Astrocyte (in vitro differentiated cells and primary cell): ENCODE measurements at places on chromosomes 5 and 9. TPM values are rescaled to one million over a fixed set of nuclear protein-coding genes. Genes with fewer than 3 reads are reported as not detected.

Gene SYK
- total RNA-seq = 0.07 and 0.41 TPM in 2 replicates

Gene GCNT4
- 9.0 and 9.4 TPM in 2 replicates for total RNA-seq

DNA sequence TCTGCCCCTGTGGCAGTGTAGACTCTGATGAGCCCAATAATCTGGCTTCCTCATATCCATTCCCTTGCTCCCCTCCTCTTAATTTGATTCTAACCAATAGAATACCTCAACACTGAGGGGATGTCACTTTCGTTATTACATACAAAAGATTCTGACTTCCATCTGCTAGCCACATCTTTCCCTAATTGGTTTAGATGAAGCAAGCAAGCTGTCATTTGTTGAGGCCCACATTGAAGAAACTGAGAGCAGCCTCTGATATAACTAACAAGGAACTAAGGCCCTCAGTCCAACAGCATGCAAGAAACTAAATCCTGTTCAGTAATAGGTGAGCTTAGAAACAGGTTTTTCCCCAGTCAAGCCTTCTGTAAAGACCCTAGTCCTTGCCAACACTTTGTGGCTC lies 5.8 kb downstream of the ADAMTS6 start:
- H3K27me3 ChIP-seq = no peaks in the 10 kb centered on the region
- peaks cover 6% of the 10 kb centered on the region for H3K4me1 ChIP-seq
- H3K36me3 ChIP-seq = no peaks in the 10 kb centered on the region

- no peaks in the 10 kb centered on the region for H3K36me3 ChIP-seq
- no peak for DNase-seq
- peaks cover 4% of the 10 kb centered on the region for H3K4me1 ChIP-seq
- H3K27ac ChIP-seq = no peak overlapping the region
- no peaks in the 10 kb centered on the region for H3K27me3 ChIP-seq
Measured at GRCh38 chr9:124217836-124218437, 39.8 kb upstream of the NEK6 start.

GRCh38 chr5:31469886-31470285 lies 62.0 kb downstream of the DROSHA start:
- DNase-seq = no peak
- H3K27me3 ChIP-seq = no peaks in the 10 kb centered on the region

- peak overlapping the region; percentile 90 for H3K4me3 ChIP-seq
- peaks cover 10% of the 10 kb centered on the region for H3K36me3 ChIP-seq
- peaks cover 12% of the 10 kb centered on the region for H3K4me1 ChIP-seq
- H3K27ac ChIP-seq = no peak overlapping the region
- H3K27me3 ChIP-seq = no peaks in the 10 kb centered on the region
Measured at GRCh38 chr9:38391278-38392118, 1.0 kb upstream of the ALDH1B1 start.
